RKO (cell line): ENCODE measurements at places on chromosomes 12 and 14.

- DNase-seq = peak; percentile 75
Measured at GRCh38 chr12:108611884-108612415, 14.1 kb upstream of the TMEM119 start.

DNA sequence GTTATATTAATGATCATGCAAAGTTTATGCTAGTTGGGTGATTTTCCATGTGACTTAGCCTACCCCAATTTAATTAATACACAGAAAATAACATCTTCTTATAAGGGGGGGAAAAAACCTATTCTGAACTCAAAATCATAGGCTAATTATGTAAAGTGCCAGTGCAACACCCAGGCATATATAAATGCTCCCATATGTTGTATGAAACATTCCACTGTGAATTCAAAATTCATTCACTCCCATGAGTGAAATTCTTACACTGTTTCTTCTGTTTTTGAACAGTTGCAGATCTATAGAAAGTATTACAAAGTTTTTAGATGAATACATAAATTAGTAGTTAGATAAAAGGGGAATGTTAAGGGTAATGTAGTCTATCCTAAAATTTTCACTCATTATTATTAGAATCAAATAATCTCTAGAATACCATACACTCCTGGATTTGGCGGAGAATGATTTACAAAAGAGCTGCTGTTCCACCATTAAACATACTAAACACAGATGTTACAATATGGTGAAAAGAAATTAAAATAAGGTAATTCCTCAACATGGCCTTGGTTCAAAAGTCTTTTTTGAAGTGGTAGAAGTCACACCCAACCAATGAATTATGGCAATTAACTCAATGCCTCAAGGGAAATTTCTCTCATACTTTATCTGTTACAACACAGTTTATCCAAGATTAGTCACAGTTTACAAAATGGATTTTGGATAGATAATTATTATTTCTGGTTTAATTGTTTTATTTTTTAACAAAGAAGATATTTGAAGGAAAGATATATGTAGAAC is 454.1 kb upstream of the FLRT2 start:
- no peak for DNase-seq

DNA sequence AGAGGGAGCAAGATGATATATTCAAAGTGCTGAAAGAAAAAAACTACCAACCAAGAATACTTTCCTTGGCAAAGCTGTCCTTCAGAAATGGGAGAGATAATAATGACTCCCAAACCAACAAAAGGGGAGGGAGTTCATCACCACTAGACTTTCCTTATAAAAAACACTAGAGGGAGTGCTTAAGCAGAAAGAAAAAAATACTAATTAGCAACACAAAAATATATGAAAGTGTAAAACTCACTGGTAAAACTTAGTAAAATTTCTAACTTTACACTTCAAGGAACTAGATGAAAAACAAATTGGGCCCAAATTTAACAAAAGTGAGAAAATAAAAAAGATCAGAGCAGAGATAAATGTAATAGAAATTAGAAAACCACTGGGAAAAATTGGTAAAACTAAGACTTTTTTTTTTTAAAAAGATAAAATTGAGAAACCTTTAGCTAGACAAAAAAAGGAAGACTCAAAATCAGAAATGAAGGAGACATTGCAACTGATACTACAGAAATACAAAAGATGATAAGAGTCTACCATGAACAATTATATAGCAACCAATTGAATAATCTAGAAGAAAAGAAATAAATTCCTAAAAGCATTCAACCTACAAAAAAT is 60.4 kb upstream of the FAR2 start:
- peak; percentile 77 for DNase-seq

- DNase-seq = no peak
Measured at GRCh38 chr14:49754570-49755097, 13.3 kb upstream of the KLHDC2 start.

DNA sequence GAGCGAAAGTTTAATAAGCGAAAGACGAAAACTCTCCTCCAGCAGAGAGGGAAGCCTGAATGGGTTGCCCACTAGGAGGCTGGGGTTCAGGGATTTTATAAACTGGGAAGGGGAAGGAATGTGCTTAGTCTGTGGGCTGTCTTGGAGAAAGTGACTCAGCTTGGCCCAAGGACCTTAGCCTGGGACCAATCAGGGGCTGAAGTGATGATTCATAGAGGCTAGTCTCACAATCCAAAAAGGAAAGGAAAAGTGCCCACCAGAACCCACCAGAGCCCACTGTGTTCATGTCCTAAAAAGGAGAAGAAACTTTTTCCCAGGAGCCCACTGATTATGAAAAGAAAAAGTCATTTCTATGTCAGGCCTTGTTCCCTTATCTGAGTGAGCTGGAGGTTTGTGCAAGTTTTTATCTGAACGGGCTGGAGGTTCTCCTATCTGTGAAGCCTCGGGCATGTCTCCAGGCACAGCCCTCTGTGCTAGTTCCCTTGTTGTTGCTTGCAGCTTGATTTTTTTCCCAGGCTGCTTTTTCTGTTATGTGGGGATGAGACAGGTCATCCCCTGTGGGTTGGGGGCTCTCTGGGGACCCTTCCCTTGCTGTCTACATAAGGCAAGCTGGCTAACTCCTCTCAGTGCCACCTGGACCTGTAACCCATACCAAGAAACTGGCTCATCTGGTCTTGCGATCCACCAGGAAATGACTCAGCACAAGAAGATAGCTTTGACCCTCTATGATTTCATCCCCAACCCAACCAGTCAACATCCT is 8.3 kb upstream of the GOLGA5 start:
- DNase-seq = peak; percentile 42

DNA sequence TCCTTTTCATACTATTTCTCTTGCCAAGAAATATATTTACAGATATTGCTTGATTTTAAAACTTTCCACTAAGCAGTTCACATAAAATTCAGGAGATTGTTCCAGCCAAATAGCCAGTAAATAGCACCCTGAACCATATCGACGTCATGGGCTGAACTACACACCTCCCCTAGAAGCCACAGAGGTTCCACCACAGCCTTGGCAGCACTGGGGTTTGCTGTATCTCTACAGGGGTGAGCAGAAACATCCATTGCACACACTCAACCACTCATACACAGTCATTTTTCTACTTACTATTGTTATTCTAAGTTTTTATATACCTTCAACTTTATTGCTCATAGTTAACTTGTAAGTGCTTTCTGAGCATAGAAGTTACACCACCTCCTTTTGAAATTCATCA is 8.1 kb upstream of the EIF2S3B start:
- DNase-seq = no peak

DNA sequence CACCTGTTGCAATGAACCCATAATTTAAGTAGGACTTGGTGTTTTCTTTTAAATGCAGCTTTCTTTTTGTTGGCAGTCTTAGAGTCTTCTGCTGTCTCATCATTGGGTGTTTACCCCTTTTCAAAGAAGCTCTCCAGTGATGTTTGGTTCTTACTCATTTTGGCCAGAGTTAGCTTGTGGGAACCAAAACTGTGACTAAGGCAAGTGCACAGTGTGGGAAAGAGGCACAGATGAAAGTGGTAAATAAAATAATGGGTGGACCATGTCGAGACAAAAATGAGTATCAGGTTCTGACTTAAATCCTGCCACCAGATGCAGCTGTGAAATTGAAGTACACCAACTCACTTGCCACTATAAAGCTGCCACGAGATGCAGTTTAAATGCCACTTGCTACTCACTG is 615.4 kb upstream of the MIS18BP1 start:
- DNase-seq = no peak

DNA sequence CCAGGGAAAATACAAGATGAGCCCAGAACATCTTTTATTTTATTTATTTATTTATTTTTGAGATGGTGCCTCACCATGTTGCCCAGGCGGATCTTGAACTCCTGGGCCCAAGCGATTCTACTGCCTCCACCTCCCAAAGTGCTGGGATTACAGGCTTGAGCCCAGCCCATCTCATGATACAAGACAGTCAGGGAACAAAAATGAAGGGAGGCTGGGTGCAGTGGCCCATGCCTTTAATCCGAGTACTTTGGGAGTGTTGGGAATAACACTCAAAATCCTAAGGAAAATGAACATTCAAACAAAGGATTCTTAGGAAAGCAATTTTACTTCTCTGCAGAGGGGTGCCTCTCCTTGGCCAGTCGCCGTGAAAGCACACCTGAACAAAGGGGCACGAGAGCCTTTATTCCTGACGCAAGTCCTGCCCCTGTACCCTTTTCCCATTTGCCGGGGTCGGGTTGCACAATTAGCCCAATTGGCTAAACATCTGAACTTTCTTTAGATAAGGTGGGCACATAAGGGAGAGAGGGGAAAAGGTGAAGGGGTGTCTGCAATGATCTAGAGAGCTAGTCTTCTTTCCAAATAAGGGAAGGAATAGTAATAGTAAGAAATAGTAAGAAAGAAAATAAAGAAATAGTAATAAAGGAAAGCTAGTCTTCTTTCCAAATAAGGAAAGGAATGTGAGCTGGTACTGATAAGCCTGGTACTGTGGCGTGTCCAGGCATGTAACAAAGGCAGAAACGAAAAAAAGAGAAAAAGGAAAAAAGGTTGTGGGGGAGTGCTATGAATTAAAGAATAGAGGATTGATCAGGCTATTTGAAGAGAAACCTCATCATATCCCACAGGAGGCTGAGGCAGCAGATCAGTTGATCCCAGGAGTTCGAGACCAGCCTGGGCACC is 13.4 kb downstream of the NCAPD2 start:
- no peak for DNase-seq

DNA sequence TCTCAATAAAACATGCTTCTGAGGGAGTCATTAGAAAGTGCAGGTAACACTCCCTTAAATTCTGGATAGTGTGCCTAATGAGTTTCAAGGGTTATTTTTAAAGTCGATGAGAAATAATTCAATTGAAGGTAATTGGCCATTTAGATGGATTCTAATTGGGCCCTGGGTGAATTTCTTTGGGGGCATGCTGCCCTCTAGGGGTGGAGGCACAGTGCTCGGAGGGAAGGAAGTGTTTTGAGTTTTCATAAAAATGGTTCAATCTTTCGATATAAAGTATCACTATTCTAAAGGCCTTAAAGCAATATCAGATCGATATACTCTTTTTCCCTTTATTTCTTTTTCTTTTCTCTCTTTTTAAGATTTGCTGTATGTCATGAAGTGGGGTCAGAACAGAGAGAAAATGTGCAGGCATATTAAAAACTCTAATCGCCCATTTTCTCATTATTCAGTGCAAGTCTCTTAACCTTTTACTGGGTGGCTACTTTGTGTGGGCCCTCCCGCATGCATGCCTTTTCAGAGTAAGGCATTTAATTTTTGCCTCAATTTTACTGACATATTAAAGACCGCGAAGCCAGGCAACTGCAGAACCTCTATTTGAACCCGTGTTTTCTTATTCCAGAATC is 25.5 kb downstream of the NKX2-8 start:
- DNase-seq = peak; percentile 28

DNA sequence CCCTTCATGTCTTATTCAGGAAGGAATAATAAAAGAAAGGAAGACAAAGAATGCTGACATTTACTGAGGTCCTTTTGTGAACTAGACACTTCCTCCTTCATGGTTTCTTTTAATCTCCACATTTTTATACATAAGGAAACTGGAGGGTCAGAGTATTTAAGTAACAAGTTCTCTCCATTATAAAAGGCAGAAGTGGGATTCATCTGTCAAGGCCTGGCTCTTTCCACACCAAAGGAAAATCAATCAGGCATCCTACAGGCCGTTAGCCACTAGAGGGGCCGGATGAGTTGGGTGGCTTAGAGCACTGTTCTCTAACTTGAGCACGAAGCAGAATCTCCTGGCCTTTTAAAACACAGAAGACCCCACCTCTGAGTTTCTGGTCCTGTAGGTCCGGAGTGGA is 36.8 kb upstream of the NINJ2 start:
- no peak for DNase-seq

GRCh38 chr12:54829511-54829910 is 24.8 kb upstream of the MUCL1 start:
- DNase-seq = no peak

DNA sequence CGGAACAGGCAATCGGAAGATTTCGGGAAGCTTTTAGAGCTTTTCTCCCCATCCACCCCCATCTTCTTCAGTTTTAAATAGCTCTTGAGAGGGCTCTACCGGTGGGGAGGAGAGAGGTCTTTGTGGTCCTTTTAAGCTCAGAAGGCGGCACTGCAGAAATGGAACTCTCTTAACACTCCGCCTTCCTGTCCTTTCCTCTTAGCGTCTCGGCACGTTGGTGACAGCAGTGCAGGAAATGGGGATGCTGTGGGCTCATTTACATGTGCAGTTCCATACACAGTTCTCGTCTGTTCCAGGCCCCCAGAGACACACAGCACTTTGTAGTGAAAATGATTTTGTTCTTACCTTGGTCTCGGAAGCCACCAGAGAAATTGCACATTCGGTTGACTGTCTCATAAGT is 50.4 kb upstream of the RIN3 start:
- DNase-seq = no peak

DNA sequence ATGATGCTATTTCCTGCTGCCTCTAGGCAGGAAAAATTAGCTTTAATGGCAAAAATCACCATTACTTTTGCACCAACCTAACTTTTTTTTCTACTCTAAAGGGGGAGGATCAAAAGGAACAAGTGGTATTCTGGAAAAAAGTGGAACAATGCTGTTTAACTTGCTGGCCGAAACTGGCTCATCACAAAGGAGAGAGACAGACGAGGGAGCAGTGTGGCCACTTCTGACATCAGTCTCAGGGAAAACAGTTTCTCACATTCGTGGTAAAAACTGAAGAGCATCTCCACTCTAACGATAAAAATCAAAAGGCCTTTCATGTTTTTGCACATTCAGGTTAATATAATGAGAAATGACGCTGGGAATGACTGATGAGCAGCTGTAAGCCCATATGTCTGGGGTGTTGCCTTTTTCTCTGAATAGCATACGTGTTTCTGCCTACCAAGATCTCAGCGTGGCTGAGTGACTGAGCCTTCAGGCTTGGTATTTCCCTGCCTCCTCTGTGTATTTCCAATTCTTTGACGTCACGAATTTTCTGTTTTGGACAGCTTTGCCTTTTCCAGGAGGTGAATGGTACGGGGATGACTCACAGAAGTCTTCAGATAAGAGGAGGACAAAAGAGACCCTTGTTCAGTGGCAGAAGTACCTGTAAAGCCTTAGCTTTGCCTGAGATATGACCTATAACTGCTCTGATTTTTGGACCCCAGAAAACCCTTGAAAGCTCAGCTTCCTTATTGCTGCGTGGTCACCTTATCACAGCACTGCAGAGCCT is 358.8 kb downstream of the GLT1D1 start:
- no peak for DNase-seq

DNA sequence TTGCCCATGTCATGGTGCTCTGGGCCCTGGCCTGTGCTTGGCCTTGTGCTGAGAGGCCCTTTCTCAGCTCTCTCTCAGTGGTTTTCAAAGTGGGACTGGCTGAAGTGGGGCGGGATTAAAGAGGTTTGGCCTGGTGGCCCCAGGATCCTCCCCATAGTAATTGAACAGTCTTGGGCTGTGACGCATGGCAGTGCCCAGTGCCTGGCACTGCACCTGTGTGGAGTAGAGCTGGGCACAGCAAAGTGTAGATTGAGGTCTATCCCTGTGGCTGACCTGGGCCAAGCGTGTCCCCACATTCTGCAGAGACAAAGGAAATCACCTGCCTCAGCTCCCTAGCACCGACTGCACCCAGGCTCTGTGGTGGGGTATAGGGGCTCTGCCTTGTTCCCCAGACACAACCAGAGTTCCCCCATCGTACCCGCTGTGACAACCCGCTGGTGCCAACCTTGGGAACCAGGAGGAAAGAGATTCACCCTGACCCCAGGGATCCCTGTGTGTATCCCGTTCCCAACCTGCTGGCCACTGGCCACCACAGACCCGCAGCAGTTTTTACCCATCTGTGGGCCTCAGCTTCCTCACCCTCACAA is 9.9 kb upstream of the CYP46A1 start:
- DNase-seq = no peak
